ENCODE measurements at places on chromosomes 16 and 17. TPM values are rescaled to one million over a fixed set of nuclear protein-coding genes. Genes with fewer than 3 reads are reported as not detected.

The GPR142 gene
- total RNA-seq = not detected

The RUNDC3A gene
- total RNA-seq = 1.7 TPM

The SHCBP1 gene
- 0.47 TPM for total RNA-seq

The CACNG3 gene
- total RNA-seq = not detected

DNA sequence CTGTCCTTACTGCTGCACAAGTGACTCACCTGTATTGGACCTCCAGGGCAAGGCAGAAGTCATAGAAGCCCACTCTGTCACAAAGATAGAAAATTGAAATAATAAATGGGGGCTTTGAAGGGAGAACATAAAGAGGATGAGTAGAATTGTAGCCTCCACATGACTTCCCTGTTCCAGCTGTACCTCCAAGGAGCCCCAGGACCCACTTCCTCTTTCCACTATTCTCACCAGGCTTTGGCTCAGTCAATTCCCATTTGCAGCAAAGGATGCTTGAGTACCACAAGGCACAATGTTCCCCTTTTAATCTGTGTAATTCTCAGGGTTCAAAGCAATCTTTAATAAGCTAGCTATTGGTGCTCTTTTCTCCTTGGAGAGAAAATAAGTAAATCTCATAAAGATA lies 512.1 kb downstream of the TOX3 start:
- no peaks in the 10 kb centered on the region for H3K4me1 ChIP-seq
- no peak for DNase-seq

DNA sequence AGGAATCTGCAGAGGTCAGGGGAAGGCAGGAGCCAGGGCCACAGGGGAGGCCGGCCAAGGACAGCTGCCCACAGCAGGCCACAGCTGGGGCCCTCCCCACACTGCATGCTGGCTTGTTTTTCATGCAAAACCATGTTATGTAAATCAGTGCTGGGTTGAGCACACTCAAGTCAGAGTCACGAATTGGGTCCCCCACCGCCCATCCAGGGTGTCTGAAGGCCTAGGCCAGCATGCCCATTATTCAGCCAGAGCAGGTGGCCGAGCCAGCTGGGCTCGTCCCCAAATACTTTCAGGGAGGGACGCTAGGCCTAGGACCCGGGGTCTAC lies 51.2 kb upstream of the TOB1 start:
- H3K4me3 ChIP-seq = no peak overlapping the region
- no peaks in the 10 kb centered on the region for H3K36me3 ChIP-seq
- peaks cover 27% of the 10 kb centered on the region for H3K4me1 ChIP-seq
- no peak overlapping the region for H3K27ac ChIP-seq
- DNase-seq = no peak
- H3K27me3 ChIP-seq = no peaks in the 10 kb centered on the region

DNA sequence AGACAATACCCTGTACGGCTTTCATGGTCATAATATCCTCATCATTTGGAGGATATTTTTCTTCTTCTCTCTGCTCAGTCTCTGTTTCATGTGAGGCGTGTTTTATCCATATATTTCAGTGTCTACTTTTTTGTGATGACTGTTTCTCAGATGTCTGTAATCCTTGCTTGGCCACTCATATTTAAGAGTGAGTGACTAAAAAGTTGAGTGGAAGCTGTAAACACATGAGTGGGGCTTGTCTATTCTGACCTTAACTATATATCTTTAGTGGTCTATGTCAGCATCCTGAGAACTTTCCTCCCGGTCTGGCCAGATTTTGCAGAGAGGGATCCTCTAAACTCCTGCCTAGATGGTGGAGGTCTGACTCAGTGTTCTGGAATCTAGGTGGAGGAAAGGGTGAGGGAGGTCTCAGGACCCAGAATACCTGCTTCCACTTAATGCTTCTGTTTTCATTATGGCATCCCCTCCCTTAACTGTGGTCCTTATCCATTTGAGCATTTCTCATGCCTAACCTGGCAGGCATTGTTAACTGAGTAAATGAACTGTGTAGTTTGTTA lies 6.0 kb downstream of the DDX19B start:
- no peak for DNase-seq
- no peak overlapping the region for H3K4me3 ChIP-seq
- no peaks in the 10 kb centered on the region for H3K36me3 ChIP-seq
- H3K27me3 ChIP-seq = no peaks in the 10 kb centered on the region
- H3K27ac ChIP-seq = no peak overlapping the region
- no peaks in the 10 kb centered on the region for H3K4me1 ChIP-seq

- DNase-seq = no peak
- H3K4me3 ChIP-seq = no peak overlapping the region
These were observed 363.9 kb upstream of the TNRC6C start for GRCh38 chr17:77594416-77595209.

GRCh38 chr17:62692159-62692651 lies 64.7 kb downstream of the MRC2 start:
- H3K27me3 ChIP-seq = no peaks in the 10 kb centered on the region
- no peak for DNase-seq
- peaks cover 22% of the 10 kb centered on the region for H3K4me1 ChIP-seq
